ENCODE measurements at places on chromosomes 3 and 15. TPM values are rescaled to one million over a fixed set of nuclear protein-coding genes. Genes with fewer than 3 reads are reported as not detected.

TTC23 gene
- 15.3 TPM for total RNA-seq

LCTL gene
- not detected for total RNA-seq

GNAI2 gene
- 415 TPM for total RNA-seq

LHFPL4 gene
- under 0.01 TPM for total RNA-seq

All from lung microvascular endothelial cell (primary cell).